ENCODE measurements at places on chromosomes 5 and 9. TPM values are rescaled to one million over a fixed set of nuclear protein-coding genes. Genes with fewer than 3 reads are reported as not detected.

The MARCOL gene
- total RNA-seq, result not detected

The C5orf63 gene
- 7.0 TPM for total RNA-seq

The SLC31A2 gene
- 10.5 TPM for total RNA-seq

The FBLL1 gene
- total RNA-seq, result 54.9 TPM

The NR2F1 gene
- total RNA-seq, result 121 TPM

GRCh38 chr9:13717322-13718054 lies 438.0 kb upstream of the MPDZ start:
- no peak for DNase-seq

GRCh38 chr9:1013021-1013420 lies 36.6 kb downstream of the DMRT3 start:
- DNase-seq, result no peak

GRCh38 chr9:16651446-16651964 lies 219.0 kb downstream of the BNC2 start:
- DNase-seq, result no peak

GRCh38 chr9:79471580-79472543 lies 99.9 kb upstream of the TLE4 start:
- peak; percentile 39 for DNase-seq

DNA sequence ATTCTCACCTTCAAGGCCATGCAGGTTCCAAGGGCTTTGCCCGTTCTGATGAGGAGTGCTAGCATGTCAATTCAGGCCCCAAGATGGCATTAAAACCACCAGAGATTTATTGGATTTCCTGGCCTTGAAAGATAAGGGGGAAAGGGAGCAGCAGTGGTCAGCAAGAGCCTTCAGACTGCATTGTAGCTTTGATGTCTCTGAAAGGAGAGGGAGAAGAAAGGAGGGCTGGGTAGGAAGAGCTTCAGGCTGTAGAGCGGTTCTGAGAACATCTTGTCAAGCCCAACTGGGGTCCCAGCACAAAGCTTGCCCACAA lies 41.8 kb upstream of the FGF1 start:
- DNase-seq, result no peak

GRCh38 chr5:128665747-128666355 lies 127.8 kb upstream of the FBN2 start:
- DNase-seq, result no peak

DNA sequence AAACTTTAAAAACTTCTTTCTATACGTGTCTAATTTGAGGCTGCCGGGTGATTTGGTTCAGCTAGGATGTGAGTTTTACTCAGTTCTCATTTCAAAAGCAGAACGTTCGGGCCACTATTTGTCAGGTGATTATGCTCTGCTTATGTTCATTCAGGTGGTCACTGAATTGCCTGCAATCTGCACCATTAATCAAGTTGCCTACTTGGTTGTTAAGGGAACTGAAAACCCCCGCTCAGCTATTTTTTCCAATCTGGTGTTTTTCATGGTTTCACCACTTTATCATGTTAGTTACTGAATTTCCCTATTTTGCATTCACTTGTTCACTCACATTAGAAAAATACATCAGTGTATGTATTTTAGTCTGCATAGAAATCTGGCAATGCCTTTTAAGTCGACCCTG lies 523.0 kb downstream of the CSNK1G3 start:
- DNase-seq, result no peak

DNA sequence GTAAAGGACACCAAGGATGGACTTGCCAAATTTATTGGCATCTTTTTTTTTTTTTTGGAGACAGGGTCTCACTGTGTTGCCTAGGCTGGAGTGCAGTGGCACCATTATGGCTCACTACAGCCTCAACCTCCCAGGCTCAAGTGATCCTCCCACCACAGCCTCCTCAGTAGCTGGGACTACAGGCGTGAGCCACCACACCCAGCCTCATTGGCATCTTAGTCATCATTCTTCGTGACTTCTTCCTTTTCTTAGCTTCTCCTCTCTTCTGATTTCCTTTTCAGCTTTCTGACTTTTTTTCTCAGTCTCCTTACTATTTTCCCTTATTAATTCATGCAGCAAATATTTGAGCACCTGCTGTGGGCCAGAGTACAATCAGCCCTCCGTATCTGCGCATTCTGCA lies 6.1 kb downstream of the MAML1 start:
- DNase-seq, result no peak

- DNase-seq, result no peak
Measured at GRCh38 chr5:154370119-154370518, 75.7 kb upstream of the SAP30L start.

- no peak for DNase-seq
Measured at GRCh38 chr9:133948561-133949485, 43.3 kb downstream of the VAV2 start.

GRCh38 chr9:18682907-18683306 lies 209.0 kb downstream of the ADAMTSL1 start:
- DNase-seq, result no peak

GRCh38 chr9:106869028-106869427 lies 6.1 kb downstream of the ZNF462 start:
- DNase-seq, result no peak

Measured in occipital lobe (tissue), 3 donors.